Bronchial epithelial cell (primary cell): ENCODE measurements at places on chromosomes 6 and 20. TPM values are rescaled to one million over a fixed set of nuclear protein-coding genes. Genes with fewer than 3 reads are reported as not detected.

SSTR4 gene
- total RNA-seq = not detected in 2 replicates

DNA sequence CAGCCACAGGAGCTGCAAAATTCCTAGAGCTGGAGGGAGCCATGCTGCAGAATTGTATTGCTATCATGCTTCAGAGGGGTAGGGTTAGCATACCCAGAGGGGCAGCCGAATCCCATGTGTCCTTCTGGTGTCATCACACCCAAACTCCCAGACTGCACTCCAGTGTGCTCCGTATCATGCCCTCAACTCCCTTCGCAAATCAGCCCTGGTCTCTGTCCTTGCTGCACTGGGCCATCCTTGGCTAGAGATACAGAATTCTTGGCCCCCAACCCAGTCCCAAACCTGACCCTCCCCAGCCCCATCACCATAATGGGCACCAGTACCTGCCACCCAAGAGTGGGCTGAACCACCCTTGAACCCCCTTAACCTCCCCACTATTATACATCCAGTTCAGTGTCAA, 138.3 kb downstream of the ANKRD60 start:
- no peak for DNase-seq

- no peak for DNase-seq
These were observed 99.4 kb downstream of the MYB start for GRCh38 chr6:135280375-135281136.

SLCO4A1 gene
- 1.6 and 4.7 TPM in 2 replicates for total RNA-seq

EDN3 gene
- total RNA-seq = not detected in 2 replicates

DNA sequence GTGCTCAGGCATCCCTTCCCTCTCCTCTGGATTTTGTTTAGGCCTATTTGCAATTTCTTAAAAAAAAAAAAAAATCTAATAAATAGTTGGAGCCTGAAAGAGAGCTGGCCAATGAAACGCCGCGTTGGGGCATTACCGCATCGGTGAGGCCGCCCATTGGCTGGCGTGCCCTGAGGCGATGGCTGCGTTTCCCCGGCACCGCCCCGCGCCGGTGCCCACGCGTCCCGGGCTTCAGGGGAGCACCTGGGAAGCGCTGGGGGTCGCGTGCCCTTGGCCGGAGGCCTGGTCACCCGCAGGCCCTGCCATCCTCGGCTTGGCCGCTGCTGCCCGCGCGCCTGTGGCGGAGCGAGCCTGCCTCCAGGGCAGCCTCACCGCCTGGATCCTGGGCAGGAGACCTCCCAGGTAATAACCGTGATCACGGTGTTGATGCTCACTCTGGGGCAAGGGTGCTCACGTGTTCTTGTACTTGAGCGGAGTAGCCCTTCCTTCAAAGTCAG, 155.4 kb downstream of the NRN1 start:
- DNase-seq = peak; percentile 32

DNA sequence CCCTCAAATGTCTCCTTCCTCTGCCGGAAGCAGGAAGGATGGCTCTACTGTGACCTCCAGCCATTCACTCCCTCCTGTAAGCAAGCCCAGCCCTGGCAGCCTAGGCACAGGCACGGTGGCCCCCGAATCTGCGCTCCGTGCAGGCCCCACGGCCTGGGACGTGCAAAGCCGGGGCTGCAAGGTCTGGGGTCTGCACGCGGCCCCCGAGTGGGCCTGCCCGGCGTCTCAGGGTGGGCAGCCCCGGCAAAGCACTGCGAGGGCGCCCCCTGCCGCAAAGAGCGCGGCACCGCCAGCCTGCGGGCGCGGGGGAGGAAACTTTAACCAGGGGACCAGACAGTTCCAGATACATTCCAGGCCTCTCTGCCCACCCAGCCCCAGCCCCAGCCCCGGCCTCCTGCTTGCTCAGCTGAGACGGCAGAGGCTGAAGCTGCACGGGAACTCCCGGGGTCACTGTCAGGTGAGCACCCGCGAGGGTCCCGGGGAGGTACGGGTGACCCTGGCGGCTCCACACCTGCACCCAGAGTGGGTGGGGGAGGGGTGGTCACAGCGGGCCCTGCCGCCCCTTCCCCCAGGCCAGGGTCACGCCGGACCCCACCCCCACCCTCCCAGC, 98.8 kb downstream of the ASXL1 start:
- no peak for DNase-seq

DNA sequence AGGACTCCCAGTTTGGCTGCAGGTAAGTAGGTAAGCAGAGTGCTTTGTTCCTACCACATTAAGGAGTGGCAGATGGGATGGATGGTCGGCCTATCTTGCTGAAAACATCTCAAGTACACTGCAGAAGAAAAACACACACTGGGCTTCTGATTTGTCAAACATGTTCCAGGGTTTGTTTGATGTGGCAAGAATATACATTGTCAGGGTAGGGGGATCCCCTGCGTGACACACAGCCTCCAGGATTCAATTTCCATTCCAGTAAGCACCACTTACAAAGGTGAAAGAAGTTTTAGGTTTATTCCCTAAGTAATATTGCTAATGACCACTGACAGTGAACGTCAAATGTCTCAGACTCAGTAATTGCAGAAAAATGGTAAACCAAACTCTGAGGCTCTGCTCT, 26.0 kb upstream of the KIF16B start:
- DNase-seq = no peak

GRCh38 chr6:168122011-168122410, 43.0 kb upstream of the FRMD1 start:
- no peak for DNase-seq

- no peak for DNase-seq
These were observed 187.0 kb downstream of the PDE7B start for GRCh38 chr6:136038531-136038930.

TBX18 gene
- total RNA-seq = 0.26 and 1.3 TPM in 2 replicates

DNA sequence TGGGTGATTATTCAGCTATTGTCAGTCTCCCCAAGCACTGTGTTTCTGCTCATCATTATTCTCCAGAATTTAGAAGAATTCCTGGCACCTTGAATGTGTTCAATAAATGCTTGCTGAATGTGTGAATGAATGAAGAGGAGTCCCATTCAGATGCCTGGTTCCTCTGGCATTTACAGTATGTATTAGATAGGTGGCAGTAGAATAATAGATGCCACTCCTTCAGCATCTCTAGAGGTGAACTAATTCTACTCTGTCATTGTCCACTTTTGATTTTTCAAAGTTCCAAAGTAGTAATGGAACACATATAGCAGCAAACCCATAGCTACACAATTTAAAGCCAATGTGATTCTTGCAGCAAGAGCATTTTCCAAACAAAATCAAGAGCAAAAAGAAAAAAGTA, 118.9 kb upstream of the CEP162 start:
- peak; percentile 16 for DNase-seq

GRCh38 chr6:43054206-43054943, 724 bp upstream of the CUL7 start:
- DNase-seq = no peak

DNA sequence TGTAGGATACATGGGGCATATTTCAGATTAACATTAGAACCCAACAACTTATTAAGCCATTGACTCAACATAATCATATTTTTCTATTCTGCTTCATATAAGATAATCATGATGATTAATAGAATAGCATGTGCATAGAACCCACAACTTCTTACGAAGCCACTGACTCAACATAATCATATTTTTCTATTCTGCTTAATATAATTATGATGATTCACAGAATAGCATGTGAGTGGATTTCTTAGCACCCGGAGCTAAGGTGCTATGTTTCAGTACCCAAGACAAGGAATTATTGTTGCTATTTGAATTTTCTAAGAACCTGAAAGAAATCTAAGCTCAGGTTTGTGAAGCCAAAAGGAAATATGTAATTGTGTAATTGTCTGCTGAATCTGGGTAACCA, 96.8 kb downstream of the TENT5A start:
- peak; percentile 8 for DNase-seq

DNA sequence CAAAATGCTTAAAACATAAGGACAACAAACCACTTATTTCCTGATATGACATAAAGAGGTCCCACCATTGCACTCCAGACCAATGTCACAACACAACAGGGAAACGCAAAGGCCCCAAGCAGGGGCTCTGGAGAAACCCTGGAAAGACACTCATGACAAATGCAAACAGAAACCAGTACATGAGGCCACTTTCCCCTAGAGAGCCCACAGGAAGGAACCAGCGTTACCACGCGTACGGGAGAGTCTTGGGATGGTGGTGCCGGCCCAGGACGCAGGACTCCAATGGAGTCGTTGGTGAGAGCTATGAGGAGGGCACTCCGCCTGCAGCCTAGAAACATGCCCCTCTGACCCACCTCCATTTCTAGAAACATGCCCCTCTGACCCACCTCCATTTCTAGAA, 20.2 kb downstream of the GMEB2 start:
- no peak for DNase-seq

PRSS35 gene
- total RNA-seq = 0.13 TPM in 1 of 2 replicates, not detected in the other
